ENCODE measurements at places on chromosomes 7 and 10. TPM values are rescaled to one million over a fixed set of nuclear protein-coding genes. Genes with fewer than 3 reads are reported as not detected.

DNA sequence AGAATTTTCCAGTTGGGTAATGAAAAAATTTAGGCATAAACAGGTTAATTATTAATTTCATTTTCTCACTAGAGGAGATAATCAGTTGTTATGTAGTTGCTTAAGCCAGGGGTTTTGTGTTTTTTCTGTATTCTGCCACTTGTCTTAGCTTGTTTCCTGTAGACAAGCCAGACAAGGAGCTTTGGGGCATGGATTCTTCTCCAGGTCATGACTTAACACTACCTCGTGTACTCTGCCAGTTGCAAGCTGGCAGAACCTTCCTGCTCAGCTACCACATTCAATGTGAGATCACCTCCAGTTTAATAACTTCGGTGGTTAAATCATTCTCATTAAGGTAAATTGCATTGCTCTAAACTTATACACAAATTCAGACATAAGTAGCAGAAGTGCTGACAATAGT is 1.8 kb downstream of the CCM2 start:
- DNase-seq, result no peak
- peaks cover 21% of the 10 kb centered on the region for H3K4me1 ChIP-seq

Gene SPDYE2B
- total RNA-seq, result not detected

DNA sequence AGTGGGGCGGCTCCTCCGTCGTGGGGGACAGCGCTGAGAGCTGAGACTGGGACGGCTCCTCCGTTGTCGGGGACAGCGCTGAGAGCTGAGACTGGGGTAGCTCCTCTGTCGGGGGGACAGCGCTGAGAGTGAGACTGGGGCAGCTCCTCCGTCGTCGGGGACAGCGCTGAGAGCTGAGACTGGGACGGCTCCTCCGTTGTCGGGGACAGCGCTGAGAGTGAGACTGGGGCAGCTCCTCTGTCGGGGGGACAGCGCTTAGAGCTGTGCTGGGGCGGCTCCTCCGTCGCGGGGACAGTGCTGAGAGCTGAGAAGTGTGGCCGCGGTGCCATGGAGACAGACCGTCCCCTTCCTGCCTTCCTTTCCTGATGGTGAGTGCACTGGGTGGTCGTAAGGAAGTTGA is 136.4 kb downstream of the DYNC2I1 start:
- no peak overlapping the region for H3K27ac ChIP-seq
- peaks cover 24% of the 10 kb centered on the region for H3K27me3 ChIP-seq
- no peak for DNase-seq
- H3K4me3 ChIP-seq, result no peak overlapping the region
- H3K4me1 ChIP-seq, result no peaks in the 10 kb centered on the region

DNA sequence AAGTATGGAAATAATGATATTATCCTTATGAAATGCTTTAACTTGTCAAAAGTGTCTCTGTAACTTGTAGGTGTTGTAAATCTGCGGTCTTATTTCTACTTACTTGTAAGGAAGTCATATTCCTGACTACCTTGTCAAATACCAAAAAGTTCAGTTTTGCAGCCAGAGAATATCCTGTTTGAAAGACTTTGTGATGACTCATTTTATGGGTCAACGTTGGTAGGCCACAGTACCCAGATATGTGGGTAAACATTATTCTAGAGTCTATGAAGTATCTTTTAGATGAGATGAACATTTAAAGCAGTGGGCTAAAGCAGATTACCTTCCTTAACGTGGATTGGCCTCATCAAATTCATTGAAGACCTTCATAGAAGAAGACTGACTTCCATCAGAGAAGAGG is 195.3 kb downstream of the PPP1R9A start:
- DNase-seq, result no peak
- no peak overlapping the region for H3K27ac ChIP-seq
- no peaks in the 10 kb centered on the region for H3K4me1 ChIP-seq
- H3K27me3 ChIP-seq, result no peaks in the 10 kb centered on the region
- H3K36me3 ChIP-seq, result no peaks in the 10 kb centered on the region

- H3K36me3 ChIP-seq, result no peaks in the 10 kb centered on the region
- H3K27me3 ChIP-seq, result no peaks in the 10 kb centered on the region
- H3K4me3 ChIP-seq, result no peak overlapping the region
- no peak overlapping the region for H3K27ac ChIP-seq
- peaks cover 5% of the 10 kb centered on the region for H3K4me1 ChIP-seq
Observed at GRCh38 chr10:48779077-48779476, 94.4 kb downstream of the WDFY4 start.

Gene ATP5F1C
- total RNA-seq, result 492 TPM

Gene TRIM50
- not detected for total RNA-seq

DNA sequence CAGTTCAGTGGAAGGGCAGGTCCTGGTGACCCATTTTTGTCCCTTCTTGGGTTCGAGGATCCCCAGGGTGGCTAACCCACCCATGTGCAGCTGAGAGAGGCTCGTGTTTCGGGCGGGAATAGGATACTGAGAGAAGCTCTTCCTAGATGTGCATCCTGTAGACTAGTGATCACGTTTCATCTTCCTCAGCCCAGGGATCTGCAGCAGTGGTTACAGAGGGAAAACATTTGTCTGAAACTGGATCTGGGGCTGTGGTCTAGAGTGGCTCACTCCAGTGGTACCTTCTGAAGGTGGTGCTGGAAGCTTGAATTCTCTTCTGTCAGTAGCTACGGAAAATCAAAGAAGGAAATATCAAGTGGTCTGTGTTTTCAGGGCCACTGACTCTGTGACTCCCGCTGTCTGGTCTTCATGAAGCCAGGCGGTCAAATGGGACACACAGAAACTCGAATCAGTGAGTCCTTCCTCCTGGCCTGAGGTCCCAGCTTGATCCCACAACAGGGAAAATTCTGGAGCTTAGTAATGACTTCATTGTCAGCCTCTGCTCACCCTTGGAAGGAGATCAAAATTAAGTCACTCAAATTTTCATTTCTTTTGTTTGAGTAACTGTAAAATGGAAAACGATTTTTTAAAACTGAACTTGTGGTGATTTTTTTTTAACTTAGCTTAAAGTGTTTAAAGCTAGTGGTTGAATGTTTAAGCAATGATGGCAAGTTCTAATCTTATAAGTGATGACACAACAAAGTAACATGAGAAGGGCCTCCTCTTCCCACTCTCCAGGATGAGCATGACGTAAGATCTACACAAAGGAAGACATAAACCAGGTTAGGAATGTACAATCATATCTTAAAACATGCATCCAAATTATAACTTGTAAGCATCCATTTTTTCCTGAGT is 469.3 kb upstream of the KLF6 start:
- H3K27ac ChIP-seq, result no peak overlapping the region
- H3K27me3 ChIP-seq, result no peaks in the 10 kb centered on the region
- no peak overlapping the region for H3K4me3 ChIP-seq
- no peaks in the 10 kb centered on the region for H3K4me1 ChIP-seq
- no peaks in the 10 kb centered on the region for H3K36me3 ChIP-seq

Gene LIPM
- not detected for total RNA-seq

Data from heart left ventricle (tissue), 16 donors.